ENCODE measurements at places on chromosomes 2 and 18.

DNA sequence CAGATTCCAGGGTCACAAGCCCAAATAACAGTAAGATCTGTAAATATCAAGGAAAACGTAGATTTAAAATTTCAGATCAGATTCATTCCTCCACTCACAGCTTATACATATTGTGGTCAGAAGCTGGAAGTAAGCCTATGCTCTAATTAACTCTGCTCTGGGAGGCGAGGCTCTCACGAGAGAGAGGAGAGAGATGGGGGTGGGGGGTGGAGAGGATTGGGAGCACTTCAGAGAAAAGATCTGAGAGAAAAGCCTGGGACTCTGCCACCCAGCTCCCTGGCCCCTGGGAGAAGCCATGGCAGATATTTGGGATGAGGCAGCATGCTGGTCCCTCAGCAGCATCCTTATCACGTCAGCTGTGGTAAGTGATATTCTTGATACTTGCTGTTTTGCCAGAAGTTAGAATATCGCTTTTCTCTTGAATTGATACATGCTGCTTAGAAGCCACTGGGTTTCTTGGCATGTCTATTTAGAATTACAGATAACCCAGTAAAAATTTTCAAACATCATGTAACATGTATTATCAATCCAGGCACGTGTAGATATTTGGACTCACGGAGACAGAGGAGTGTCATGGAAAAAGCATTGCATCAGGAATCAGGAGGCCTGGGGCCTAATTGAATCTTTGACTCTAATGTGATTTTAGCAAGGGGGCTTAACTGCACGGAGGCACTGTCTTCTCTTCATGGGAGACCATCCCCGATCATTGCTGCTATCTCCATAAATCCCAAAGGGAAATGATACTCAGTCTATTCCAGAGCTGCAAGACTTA is 265.4 kb downstream of the HRH4 start:
- DNase-seq, result no peak

DNA sequence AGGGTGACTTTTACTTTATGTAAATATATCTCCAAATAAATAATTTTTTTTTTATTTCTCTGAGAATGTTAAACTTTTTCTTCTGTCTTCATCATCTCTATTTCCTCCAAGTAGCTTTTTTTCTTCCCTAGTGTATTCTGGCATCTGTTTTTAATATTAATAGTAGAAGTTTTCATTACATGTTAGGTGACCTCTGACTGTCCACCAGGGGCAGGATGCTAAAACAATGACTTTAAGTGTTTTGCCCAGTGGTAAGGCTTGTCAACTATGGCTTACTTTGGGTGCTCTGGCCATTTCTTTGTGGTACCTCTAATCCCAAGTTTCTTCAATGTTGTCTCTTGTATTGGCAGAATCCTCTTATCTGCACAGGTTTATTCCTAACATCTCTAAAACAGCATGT is 127.1 kb downstream of the SRBD1 start:
- peak; percentile 47 for DNase-seq

- no peak for DNase-seq
Measured at GRCh38 chr2:164655750-164656149, 34.5 kb upstream of the GRB14 start.

- DNase-seq, result peak; percentile 75
Measured at GRCh38 chr18:79438898-79439627, 43.3 kb downstream of the NFATC1 start.
